ENCODE measurements at places on chromosomes 6 and 20. TPM values are rescaled to one million over a fixed set of nuclear protein-coding genes. Genes with fewer than 3 reads are reported as not detected.

DNA sequence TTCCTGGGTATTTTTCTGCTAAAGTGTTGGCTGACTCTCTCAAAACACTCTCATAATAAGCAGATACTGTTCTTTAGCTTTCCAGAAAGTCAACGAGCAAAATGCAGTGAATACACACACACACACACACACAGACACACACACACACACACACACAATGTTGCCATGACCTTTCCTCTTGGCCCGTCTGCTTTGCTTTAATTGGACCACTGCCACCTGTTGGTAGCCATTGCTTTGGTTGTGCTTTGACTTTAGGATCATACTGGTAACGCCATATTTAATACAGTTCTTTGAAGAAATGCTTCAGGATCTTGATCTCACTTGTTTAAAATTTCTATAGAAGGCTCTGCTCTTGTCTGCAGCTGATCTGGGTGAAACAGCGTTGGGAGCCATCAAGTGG is 4.4 kb downstream of the FIG4 start:
- DNase-seq: no peak

GRCh38 chr6:167843023-167843422 is 16.3 kb downstream of the AFDN start:
- no peak for DNase-seq

DNA sequence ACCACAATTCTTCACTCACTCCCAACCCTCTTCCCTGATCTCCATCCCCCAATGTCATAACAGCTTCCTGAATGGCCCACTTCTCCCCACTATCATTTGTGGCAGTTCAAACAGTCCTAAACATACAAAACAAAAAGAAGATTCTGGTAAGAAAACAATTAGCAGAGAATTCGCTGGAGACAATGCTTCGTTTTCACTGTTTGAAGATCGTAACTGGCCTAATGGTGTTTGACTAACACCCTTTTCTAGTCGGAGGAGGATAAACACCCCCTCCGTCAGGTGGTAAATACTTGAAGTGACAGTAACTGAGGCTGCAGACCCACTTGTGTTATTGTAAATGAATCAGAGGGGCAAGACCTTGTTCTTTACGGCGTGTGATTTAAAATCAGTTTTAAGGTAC is 3.8 kb downstream of the EYA2 start:
- DNase-seq: no peak

Gene FBXO30
- 9.6 TPM for total RNA-seq

DNA sequence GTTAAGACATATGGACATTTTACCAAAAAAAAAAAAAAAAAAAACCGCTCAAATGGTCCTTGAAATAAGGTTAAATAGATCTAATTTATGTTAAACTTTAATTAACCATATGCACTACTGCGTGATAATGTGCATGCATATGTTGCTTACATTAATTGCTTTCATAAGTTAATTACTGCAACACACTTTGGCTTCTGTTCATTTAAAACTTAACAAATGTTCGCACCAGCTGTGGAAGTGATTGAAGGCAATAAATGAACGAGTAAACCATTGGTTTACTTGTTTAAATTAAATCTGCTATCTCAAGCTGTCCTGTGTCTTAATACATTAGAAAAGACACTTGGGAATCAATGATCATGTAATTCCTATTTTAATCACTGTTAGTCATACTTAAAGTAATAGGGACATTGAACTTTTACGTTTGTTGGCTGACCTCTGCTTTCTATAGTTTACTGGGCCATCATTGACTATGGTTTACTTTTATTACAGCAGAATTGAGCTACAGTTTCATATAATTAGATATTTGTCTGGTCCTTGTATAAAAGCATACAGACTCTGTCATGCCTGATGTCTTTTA is 294.7 kb downstream of the KHDC1L start:
- DNase-seq: no peak

Gene BPI
- not detected for total RNA-seq

GRCh38 chr20:64164123-64164836 is at the start of gene MYT1:
Gene MYT1 (plus strand): TSS chr20:64164452. CDS start chr20:64198862, 34,410 bp downstream.
- no peak for DNase-seq

DNA sequence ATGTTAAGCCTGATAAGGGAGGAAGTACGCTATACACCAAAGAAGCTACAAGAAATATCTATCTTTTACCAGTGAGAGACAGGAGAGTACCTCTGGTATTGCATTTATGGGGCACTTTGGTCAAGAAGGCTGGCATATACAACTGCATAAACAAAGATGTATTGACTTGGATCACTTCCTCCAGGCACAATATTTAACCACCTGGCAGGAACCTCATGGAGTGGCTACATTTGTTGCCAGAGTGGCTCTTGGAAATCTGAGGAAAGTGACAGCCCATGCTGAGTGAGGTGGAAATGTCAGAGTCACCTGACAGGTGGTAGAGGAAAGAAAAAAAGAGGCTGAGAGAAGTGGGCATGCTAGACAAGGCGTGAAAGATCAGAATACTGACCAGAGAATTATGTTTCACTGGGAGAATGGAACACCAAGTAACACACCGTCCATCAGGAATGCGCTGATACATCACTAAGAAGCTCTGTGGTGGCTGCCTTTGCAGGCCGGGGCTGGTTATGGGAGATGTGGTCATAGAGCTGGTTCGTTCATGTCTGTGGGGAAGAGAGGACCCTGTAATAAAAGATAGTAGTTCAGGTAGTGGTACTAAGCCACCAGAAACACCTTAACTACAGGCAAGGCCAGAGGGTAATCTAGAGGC is 61.4 kb upstream of the UFL1 start:
- no peak for DNase-seq

DNA sequence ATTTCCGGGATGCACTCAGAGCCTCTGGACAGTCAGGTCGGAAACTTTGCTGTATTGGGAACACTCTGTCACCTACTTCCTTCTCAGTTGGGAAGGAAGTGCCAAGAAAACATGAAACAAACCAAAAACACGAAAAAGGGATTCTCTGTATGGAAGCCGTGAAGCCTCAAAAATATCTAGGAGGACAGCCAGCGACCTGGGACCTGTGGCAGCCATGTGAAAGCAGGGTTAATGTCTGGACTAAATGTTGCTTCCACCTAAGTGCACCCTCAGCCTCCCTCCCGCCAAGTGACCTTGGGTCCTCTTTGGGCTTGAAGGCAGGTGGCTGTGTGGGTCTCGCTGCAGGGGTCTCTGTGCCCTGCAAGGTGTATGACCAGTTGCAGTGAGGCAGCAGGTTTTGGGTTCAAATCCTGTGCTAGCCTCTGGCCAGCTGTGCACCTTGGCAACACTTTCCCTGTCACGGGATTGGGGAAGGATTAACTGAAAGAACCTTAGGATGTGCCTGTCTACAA is 851 bp downstream of the MAVS start:
- no peak for DNase-seq

DNA sequence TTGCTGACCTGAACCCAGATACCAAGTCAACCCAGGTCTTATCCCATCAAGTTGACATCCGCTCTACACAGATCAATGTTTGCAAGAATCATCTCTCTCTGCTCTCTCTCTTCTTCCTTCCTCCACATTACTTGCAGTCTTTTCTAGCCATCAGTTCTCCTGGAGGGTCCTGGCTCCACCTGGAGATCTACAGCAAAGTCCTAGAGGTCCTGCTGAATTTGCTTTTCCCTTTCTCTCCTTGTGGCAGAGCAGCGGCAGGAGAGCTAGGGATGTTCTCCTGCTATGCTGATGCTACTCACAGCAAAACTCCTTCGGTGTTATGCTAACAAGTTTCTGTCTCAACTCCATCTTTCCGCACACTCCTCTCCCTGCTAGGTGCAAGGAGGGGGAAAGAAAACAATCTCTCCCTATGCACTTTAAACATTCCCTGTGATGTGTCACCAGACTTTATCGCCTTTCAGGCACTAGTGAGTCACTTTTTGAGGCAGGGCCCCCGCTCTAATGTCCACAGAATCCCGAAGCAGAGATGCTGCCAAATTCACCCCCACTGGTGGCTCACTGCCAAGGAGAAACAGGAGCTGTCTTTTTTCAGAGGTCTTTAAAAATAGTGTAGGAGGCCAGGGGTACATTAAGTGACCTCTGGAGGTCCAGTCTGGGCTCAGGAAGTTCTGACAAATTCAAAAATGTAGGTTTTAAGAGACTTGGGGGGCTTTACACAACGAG is 62.6 kb downstream of the FAM50B start:
- DNase-seq: no peak

GRCh38 chr6:100892116-100892515 is 11.0 kb upstream of the ASCC3 start:
- DNase-seq: no peak

- DNase-seq: no peak
Observed at GRCh38 chr6:36967301-36967700, 12.8 kb downstream of the PI16 start.

- DNase-seq: no peak
Observed at GRCh38 chr6:144728804-144729203, 443.7 kb downstream of the UTRN start.

GRCh38 chr20:21821358-21821757 is 115.9 kb downstream of the PAX1 start:
- DNase-seq: no peak

DNA sequence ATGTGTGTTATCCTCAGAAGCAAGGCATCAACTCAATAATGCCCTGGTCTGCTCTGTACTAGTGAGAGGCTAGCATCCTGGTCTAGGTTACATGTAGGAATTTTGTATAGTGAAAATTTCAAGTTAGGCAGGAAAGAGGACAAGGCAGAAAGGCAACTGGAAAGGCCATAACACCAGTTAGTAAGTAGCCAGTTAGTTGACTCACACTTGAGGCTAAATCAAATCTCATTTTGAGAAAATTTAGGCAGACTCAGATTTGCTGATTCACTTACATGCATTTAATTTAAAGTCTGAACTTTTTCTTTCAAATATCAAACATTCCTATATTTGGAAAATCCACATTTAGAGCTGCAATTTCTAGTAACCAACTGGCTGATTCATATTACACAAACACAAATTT is 184.5 kb upstream of the TCF21 start:
- no peak for DNase-seq

DNA sequence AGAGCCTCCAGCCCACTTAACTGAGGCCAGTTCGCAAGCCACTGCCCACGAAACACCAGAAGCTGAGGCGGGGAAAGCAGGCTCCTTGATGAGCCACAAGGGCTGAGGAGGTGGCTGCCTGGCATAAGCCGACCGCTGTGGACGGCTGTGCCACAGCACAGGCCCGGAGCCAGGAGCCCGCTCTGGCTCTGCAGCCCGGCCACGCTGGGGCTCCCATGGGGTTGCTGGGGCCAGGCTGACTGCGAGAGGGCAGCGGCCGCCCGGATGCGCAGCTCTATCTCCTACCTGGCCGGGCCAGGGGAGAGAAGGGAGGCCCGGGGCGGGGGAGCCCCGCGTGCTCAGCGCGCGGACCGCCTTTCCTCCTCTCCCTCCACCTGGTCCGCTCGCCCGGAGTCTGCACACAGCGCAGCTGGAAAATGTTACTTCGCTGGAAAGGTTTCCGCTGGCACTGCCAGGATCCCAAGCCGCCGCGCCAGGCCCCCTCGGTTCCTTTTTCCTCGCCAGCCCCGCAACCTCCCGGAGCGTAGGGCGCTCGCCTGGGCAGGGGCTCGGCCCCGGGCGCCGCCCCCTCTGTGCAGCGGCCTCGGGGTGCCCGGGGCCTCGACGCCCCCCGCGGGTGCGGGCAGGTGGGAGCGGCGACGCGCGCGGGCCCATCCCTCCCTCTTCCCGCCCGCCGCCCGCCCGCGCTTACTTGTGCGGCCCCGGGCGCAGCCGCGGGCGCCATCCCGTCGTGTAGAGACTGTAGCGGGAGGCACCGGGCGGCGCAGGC is 657 bp downstream of the EMILIN3 start:
- DNase-seq: no peak

DNA sequence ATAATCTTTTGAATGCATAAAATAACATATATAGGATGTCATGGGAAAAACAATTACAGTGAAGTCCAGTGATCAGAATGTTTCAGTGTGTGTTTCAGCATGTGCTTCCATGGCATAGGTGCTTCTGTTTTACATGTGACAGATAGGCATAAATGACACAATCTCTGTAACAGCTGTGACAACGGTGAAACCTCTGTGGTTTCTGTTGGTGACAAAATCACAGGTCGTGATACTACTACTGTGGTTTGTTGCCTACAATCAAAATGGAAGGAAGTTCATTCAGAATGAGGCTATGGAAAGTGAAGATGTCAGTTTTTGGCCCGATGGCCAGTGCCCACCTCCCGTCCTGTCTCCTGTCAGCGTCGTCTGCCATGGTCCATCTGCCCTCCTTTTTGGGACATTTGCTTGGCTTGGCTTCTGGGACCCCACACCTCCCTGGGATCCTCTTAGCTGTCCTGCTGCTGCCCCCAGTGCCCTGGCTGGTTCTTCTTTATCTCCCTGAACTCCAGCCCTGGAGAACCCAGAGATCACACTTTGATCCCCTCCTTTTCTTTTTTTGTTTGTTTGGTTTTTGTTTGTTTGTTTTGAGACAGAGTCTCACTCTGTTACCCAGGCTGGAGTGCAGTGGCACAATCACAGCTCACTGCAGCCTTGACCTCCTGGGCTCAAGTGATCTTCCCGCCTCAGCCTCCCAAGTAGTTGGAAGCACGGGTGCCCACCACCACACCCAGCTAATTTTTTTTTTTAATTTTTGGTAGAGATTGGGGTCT is 79.3 kb upstream of the NAA20 start:
- no peak for DNase-seq

Gene SLC22A16
- not detected for total RNA-seq

GRCh38 chr6:75208298-75209183 is 2.7 kb upstream of the COL12A1 start:
- DNase-seq: peak; percentile 85

DNA sequence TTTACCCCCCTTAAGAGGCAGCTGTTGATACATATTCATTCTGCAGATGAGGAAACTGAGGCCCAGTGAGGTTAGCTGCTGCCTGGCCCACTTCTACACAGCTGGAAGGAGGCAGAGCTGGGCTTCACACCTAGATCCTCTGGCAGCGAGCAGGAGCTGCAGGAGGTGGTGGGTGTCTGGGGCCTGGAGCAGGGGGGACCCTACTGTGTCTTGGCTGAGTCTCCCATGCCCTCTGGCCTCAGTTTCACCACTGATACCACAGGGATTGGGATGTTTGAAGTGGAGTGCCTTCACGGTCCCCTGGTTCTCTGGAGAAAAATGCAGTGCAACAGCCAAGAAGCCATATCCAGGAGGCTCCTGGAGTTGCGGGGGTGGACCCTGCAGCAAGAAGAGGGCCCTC is 8.2 kb upstream of the BPIFA2 start:
- DNase-seq: no peak

Gene VSTM2L
- total RNA-seq: not detected

DNA sequence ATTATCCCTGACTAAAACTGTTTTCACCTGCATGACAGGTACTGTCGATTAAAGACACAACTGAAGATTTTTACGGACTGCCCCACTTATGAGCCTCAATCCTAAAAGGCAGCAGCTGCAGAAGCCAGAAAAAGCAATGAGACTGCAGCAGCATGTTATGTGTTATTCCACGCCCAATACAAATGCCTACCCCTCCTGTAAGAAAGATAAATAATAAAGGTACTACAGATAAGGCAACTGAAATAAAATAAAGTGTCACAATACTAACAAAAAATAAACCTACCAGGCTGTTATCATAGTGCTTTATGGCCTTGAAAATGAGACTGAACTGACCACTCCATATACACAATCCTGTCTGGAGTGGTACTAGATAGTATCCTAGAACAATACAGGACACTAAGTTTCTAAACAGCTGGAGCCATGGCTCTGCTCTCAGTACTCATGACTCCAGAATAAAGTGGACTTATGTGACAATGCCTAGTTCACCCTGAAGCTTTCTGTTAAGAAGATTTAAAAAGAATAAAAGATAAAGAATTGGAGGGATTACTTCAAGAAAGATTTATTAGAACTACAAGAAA is 9.5 kb downstream of the BCLAF1 start:
- DNase-seq: no peak

GRCh38 chr6:53103993-53104675 is 38.9 kb downstream of the FBXO9 start:
- DNase-seq: no peak

GRCh38 chr6:25423358-25423757 is 144.2 kb downstream of the CARMIL1 start:
- no peak for DNase-seq
